Activated naive CD8-positive, alpha-beta T cell treated with anti-CD3 and anti-CD28 coated beads for 36 hours (primary cell): ENCODE measurements at places on chromosomes 12 and 14. TPM values are rescaled to one million over a fixed set of nuclear protein-coding genes. Genes with fewer than 3 reads are reported as not detected.

LLPH gene
- total RNA-seq, result 51.7 TPM

CPNE8 gene
- 4.2 TPM for total RNA-seq

XPOT gene
- total RNA-seq, result 193 TPM

FAM222A gene
- total RNA-seq, result 1.1 TPM

ADCY4 gene
- 0.70 TPM for total RNA-seq

BCL2L14 gene
- 3.8 TPM for total RNA-seq

M6PR gene
- 226 TPM for total RNA-seq

PRORP gene
- 38.0 TPM for total RNA-seq

KRT79 gene
- 0.96 TPM for total RNA-seq

TSHR gene
- total RNA-seq, result not detected

KRT83 gene
- total RNA-seq, result not detected

TDP1 gene
- 88.4 TPM for total RNA-seq

KRT80 gene
- not detected for total RNA-seq

OSBPL8 gene
- 85.7 TPM for total RNA-seq

RILPL2 gene
- total RNA-seq, result 18.5 TPM

SFSWAP gene
- total RNA-seq, result 51.1 TPM

DEGS2 gene
- total RNA-seq, result 1.8 TPM

CIPC gene
- total RNA-seq, result 10.8 TPM

ANKS1B gene
- total RNA-seq, result not detected

ZDHHC22 gene
- total RNA-seq, result not detected

HOXC6 gene
- not detected for total RNA-seq

CLEC4A gene
- total RNA-seq, result 0.28 TPM

CLEC1A gene
- not detected for total RNA-seq

CDCA3 gene
- total RNA-seq, result 64.0 TPM

CIROP gene
- not detected for total RNA-seq

FAR2 gene
- 7.6 TPM for total RNA-seq

PLA2G1B gene
- not detected for total RNA-seq

L3HYPDH gene
- total RNA-seq, result 9.7 TPM

AEBP2 gene
- 60.7 TPM for total RNA-seq

TAS2R31 gene
- 0.86 TPM for total RNA-seq

WASHC3 gene
- total RNA-seq, result 35.0 TPM

TAS2R7 gene
- total RNA-seq, result not detected

ENDOU gene
- not detected for total RNA-seq

RAD9B gene
- total RNA-seq, result 2.8 TPM

SERPINA1 gene
- total RNA-seq, result 1.3 TPM

GSG1 gene
- not detected for total RNA-seq

PSMD9 gene
- 68.5 TPM for total RNA-seq

LHX5 gene
- not detected for total RNA-seq

SMOC1 gene
- total RNA-seq, result not detected

RBM23 gene
- 67.2 TPM for total RNA-seq

PTCSC3 gene
- not detected for total RNA-seq

PLEKHD1 gene
- total RNA-seq, result 0.04 TPM

DUSP6 gene
- 15.3 TPM for total RNA-seq

ANKRD33 gene
- not detected for total RNA-seq
